ENCODE measurements at places on chromosomes 5 and 9.

DNA sequence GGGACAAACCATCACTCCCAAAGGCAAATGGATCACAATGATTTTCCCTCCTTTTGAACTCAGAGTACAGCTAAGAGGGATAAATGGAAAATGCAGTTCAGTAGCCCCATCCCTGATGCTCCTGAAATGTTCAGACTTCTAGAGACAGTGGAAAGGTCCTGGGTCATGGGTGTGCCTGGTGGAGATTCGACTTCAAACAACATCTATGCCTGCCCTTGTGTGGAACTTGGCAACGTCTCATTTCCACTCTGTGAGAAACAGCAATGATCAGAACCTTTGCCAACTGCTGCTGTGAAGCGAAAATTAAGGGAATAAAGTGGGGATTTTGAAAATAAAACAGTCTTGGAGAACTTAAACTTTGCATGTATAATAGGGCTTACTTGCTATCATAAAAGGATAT is 778.1 kb downstream of the SEMA5A start:
- DNase-seq, result no peak

- no peak for DNase-seq
Observed at GRCh38 chr9:89179540-89179894, 899 bp upstream of the SHC3 start.

GRCh38 chr9:98654247-98654646 is 54.5 kb downstream of the GABBR2 start:
- peak; percentile 81 for DNase-seq

- DNase-seq, result no peak
Observed at GRCh38 chr9:92763721-92764380, 782 bp downstream of the BICD2 start.

DNA sequence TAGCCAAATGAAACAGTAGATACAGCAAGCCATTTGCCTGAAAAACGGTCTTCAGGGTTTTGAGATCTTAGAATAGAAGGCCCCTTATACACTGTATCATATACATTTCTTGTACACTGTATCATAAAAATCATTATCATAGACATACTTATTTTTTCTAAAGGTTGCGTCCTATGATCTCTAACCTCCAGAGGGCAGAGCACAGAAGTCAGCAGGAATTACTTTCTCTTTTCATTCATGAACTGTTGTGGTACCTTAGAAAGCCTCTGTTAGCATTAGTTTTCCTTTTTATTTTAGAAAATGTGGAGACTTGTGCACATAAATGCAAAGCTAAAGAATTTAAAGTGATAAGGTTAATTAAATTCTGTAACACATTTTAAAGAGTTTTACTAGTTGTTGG is 115.4 kb downstream of the OXCT1 start:
- DNase-seq, result no peak

- no peak for DNase-seq
Observed at GRCh38 chr9:92632641-92633040, 37.3 kb downstream of the IPPK start.

- no peak for DNase-seq
Observed at GRCh38 chr5:109141222-109142200, 268.3 kb downstream of the PJA2 start.

DNA sequence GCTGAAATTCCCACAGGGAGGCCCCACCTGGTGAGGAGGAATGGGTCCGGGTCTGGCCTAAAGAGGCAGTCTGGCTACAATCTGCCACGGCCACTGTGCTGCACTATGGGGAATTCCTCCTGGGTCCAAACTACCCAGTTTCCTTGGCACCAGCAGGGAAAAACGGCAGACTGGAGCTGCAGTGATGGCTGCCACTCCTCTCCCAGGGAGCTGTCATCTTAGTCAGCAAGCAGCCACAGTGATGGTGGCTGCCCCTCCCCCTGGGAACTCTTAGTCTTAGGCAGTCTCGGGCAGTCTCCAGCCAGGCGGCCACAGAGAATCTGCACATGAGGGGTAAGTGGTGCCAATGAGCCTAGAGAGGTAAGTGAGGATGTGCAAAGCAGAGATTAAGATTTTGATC is 205.8 kb downstream of the TMEM38B start:
- no peak for DNase-seq

- no peak for DNase-seq
Observed at GRCh38 chr9:76944011-76944410, 38.1 kb upstream of the PRUNE2 start.

DNA sequence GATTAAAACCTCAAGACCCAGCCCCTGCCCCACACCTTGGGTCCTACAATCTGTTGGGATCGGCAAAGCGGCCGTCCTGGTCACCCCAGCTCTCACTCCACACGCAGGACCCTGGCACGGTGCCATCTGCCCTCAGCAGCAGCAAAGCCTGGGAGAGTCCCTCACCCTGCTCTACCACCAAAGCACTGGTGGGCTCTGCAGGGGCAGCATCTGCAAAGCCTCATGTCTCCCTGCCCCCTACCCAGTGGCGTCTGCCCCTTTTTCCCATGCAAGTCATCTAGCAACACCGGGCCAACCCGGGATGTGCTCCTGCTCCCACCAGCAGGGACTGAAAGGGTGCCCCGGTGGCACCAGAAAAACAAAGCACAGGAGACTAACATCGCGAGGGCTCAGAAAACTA is 19.6 kb upstream of the CNOT6 start:
- no peak for DNase-seq

DNA sequence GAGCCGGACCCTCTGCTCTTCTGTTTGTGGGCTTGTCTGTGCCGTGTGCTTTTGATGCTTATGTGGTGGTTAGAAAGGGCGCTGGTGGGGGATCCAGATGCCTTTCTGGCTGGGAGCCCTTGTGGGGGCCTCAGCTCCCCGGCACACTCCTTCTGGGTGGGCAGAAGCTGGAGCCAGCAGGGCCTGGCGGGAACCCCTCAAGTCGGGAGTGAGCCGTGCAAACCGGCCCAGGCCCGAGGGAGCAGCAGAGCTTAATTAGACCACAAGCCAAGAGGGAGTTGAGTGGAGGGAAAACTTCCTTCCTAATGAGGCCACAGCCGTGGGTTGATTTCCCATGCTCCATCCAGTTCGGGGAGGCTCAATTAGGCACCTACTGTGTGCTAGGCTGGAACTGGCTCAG is 76.0 kb upstream of the RNU6ATAC start:
- no peak for DNase-seq

DNA sequence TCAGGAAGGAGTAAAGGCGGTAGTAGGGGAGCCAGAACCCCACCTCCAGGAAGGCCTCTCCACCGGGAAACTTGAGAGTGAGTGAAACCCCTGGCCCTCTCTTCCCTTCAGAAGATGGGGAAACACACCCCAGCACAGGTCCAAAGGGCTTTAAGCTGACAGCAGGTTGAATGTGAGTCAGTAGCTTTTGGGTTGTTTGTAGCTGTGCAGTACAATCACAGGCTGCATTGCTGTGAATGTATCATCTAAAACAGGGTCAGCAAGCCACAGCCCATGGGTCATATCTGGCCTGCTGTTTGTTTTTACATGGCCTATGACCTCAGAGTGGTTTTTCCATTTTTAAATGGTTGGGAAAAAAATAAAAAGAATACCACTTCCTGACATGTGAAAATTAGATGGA is 10.0 kb downstream of the OTULINL start:
- no peak for DNase-seq

DNA sequence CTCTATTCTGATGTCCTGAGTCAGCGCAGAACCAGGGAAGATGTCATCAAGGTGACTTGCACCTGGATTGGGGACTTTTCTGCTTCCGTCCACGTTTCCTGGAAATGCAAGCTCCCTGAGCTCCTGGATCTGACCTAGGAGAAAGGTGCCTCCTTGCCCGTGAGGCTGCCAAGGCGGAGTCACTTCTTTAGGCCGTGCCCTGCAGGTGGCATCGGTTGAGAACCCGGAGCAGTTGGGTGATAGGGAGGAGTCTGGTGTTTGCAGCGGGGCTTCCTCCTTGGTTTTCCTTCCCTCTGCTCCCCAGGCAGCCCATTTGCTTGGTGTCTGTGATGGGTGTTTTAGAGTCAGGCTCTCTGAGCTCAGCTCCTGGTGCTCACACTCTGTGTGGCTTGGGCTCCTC is 15.2 kb downstream of the NANS start:
- no peak for DNase-seq

DNA sequence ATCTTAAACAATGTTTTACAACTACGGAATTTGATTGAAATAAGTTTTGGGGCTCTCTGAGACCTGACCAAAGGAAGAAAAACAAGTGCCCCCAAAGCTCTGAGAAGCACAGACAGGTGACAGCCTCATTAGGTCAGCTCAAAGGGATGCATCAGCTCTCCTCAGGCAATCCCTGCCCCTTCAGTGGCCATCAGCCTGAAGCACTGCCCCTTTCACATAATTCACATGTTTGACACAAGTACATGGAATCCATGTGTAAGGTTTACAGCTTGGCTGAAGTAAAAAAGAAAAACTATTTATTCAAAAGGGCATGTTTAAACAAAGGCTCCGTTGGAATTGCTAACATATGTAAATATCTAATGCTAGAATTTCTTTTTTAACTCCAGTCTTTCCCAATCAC is 56.3 kb downstream of the TSSK1B start:
- no peak for DNase-seq

DNA sequence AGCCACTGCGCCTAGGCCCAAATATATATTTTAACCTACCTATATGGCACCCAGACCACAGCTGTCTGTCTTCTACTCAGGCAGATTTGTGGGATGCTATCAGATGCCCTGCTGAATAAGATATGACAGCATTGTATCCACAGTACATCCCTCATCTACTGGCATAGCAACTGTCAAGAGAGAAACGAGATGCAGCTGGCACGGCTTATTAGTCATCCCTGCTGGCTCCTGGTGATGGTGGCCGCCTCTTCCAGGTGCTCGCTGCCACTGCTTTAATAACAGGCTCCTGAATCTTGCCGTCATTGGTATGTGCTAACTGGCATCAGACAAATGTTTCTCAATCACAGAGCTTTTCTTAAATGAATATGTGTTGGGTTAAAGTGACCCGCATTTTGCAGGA is 34.0 kb downstream of the B4GALT1 start:
- no peak for DNase-seq

GRCh38 chr9:2311920-2312319 is 296.8 kb downstream of the SMARCA2 start:
- no peak for DNase-seq

DNA sequence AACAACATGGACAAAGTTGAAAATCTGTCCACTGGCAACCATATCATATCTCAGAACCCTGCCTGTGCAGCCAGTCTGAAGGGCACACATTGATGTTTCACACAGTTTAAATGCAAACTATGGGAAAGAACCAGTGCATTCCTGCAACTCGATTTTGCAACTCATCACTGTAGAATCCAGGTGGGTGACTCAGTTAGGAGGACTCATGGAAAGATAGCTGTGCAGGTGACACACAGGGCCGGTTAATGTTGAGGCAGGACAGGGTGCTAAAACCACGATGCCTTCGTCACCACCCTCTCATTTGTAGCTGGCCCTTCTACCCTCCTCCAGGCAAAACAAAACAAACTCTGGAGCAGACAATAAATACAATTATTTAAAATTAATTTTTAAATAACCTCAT is 62.8 kb downstream of the TLE1 start:
- no peak for DNase-seq

DNA sequence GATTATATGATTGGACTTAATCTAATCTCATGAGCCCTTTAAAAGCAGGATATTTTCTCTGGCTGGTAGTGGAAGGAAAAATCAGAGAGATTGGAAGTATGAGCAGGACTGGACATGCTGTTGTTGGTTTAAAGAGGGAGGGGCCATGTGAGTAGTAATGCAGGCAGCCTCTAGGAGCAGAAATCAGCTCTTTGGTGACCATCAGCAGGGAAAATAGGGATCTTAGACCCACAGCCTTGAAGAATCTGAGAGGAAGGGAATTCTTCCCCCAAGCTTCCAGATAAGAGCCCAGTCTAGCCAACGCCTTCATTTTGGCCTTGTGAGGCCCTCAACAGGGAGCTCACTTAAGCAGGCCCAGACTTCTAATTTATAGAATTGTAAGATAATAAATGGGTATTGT is 9.5 kb downstream of the SH3GL2 start:
- DNase-seq, result no peak

DNA sequence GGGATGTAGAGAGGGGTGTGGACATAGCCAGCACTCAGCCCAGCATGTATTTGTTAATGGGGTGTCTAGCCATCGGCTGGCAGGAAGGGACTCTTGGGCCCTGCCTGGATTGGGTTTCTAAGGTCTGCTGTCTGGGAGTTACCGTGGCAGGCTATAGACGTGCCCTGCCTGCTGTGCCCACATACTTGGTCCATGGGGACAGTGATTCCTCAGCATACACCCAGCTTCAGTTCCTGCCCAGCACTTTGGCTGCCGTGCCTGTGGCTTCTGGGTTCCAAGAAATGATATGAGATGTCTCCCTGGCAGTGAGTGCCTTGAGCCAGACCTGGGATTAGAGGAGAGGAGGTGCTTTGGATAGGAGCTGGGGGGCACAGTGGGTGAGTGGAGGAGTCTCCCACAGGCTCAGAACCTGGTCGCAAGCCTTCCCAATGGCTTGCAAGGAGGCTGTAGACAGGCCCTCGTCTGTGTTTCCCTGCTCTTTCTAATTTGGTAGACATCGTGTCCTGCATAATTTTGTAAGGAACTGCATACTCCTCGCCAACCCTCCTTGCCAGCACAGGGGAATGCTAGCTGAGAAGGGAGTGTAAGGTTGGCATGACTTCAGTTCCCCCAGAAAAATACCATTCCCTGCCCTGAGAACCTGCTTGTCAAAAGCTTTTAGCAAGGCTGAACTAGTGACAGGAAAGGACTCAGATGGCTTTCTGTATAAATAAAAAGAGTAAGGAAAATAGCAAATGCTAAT is 287.9 kb downstream of the ZSWIM6 start:
- DNase-seq, result no peak

GRCh38 chr5:35488791-35489190 is 128.9 kb upstream of the SPEF2 start:
- no peak for DNase-seq

- no peak for DNase-seq
Observed at GRCh38 chr5:151862811-151863472, 61.7 kb downstream of the GLRA1 start.

DNA sequence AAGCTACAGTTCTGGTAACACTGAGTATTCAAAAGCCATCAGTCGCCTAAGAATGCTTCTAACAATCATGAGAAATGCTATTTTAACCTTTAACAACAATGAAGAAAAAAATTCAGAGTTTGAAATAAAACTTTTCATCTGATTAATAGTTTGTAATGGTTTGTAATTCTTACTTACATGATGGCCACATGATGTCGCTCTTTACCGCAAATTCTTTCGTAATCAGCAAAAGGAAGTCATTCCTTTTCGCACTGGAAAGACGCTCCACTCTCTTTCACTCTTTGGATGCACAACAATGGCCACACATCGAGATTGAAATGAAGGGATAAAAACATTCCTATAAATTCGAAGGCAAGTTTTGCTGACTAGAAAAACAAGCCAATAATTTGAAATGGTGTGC is at the start of gene PCDHA7:
PCDHA7 (plus strand) TSS at position 277 of the 400 bp plus-strand sequence; CDS start at position 392, 115 bp downstream.
- DNase-seq, result no peak

GRCh38 chr9:124208571-124208970 is 49.2 kb upstream of the NEK6 start:
- DNase-seq, result no peak

DNA sequence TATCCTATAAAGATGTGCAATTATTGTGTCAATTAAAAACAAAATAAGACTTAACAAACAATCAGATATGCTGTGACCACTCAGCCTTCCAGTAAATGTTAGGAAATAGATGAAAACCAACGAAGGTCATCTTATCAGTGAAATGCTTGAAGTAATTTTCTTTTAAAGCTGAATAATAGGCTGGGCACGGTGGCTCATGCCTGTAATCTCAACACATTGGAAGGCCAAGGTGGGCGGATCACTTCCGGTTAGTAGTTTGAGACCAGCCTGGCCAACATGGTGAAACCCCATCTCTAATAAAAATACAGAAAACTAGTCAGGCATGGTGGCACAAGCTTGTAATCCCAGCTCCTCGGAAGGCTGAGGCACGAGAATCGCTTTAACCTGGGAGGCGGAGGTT is 31.2 kb downstream of the NLN start:
- no peak for DNase-seq

- no peak for DNase-seq
Observed at GRCh38 chr5:42641336-42642005, 115.1 kb upstream of the CCDC152 start.

Data from NCI-H1092 (cell line).